ENCODE measurements at places on chromosomes 2 and 18.

DNA sequence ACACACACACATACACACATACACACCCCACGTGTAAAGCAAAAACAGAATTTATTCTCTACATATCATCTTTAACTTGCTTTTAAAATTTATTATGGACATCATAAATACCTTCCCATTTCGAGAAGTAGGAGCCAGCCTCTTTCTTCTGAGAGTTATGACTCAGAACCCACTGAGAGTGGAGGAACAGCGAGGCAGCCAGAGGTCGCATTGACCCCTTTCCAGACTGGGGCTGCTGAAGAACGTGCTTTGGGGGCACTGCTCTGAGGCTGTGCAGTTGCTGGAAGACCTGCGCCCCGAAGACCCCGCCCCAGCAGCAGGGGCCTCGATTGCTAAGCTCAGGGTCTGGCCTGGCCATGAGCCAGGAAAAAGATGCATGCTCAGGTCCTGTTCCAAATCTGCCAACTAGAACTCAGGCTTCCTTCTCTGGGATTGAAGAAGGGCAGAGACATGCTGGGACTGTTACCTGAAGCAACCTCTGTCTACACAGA, 133.8 kb upstream of the TWIST2 start:
- no peak for DNase-seq

DNA sequence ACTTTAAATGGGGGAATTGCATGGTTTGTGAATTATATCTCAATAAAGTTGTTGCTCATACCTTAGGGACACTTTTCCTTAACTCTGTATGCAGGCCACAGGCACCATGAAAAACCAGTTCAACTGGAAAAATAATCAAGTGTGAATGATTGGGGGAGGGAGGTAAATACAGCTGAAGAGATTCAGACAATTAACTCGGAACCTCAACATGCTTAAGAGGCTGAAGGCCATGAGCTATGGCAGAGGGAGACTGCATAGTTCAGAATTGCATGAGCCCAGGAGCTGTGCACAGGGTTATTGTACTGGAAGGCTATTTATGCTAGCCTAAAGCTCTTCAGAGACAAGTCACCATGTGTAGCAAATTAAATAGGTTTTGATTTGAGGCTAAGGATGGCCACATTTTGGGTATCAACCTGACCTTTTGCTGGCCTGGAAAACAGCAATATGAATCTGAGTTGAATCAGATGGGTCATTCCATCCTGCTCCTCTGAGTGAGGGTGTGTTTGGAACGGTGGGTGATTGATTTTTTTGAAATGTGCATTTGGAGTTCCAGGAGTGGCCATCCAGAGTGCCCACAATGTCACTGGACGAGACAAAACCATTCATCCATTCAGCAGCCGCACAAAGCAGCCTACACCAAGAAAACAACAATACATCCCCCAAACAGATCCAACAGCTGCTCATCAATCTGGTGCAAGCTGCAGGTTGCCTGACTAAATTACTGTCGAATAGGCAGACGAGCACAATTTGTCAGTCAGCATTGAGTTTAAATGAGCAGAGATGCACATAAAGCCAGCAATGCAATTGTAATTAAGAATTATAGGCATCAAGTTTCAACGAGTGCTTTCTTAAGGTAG, 42.5 kb downstream of the HRH4 start:
- DNase-seq, result no peak

DNA sequence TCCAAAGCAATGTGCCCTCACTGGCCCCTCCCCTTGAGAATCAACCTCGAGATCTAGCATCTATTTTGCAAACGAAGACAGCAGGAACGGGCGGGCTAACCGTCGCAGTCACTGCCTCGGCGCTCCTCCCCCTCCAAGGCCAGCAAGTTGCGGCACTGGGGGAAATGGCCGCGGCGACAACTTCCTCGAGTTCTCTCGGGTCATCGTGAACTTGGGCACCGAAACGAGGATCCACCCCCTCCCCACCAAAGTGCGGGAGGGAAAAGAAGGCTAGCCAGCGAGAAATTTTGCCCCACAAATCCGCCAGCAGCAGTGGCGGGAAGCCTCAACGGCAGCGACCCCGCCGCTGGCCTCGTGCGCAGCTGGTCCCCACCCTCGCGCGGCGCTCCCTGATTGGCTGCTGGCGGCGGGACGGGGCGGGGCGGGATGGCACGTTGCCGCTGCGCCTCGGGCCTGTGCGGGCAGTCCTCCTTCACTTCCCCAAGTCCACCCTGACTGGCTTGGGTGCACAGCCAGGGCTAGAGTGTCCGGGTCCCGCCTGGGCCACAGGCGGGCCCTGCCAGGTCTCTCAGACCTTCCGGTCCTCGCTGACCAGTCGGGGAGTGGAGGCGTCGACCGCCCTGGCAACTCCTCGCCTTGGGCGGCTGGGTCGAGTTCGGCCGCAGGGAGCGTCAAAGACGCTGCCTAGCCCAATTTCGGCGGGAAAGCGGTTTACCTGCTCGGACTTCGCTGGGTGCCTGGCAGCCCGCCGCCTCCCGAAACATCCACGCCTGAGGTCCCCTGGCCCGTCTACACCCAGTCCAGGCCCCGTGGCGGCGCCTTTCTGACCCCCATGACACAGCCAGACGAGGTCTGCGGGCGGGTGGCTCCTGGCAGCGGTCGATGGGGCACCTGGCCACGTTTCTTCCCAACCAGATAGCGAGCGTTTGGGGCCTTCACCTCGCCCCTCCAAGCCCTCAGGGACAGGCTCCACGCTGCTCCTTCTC, at the start of gene BOLL:
Gene BOLL, minus strand, starts transcription at position 364 of the 986 bp plus-strand sequence. CDS start 3,469 bp downstream, outside the sequence.
- DNase-seq, result no peak

- no peak for DNase-seq
These were observed 41.4 kb downstream of the KLHL29 start for GRCh38 chr2:23426263-23426905.

DNA sequence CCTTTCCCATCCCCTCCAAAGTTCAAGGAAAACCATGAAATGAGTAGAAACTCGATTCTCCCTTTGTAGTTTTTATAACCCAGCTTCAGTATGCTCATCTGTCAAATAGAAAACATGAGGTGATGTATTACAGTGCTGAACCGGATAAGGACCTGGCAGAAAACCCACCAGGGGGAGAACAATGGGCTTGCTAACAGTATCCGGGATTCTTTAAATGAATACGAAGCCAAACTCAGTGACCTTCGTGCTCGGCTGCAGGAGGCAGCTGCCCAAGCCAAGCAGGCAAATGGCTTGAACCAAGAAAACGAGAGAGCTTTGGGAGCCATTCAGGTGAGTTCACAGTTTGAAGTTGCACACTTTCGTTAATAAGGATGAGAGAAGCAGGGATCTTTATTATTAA, 113.6 kb upstream of the TTC39C start:
- DNase-seq, result no peak

GRCh38 chr18:78720456-78721237, 259.0 kb upstream of the SALL3 start:
- DNase-seq, result no peak

- no peak for DNase-seq
These were observed 140.1 kb downstream of the NR4A2 start for GRCh38 chr2:156192468-156192867.

- no peak for DNase-seq
These were observed 258.8 kb downstream of the GBX2 start for GRCh38 chr2:235909358-235909757.

DNA sequence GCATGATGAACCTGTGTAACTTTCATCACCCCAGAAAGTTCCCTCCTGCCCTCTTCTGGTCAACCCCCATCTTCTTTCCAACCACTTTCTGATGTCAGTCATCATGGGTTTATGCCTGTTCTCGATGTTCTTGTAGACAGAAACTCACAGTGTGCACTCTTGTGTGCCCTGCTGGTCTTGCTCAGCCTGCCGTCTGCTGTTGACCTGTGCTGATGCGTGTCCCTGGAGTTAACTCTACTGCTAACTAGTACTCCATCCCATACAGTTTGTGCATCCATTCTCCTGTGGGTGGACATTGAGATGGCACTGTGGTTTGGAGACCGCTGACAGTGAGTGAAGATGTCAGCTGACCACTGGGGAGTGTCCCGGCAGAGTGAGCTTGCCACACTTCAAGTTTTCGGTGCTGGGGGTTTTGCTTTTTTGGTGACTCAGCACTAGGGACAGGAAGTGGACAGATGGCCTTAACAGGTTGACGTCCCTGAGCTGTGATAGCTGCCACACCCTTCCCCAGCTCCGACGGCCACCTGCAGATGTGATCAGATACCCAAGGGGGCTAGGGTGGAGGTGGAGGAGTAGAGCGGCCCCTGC, 14.8 kb downstream of the KLHL29 start:
- DNase-seq, result no peak

- no peak for DNase-seq
These were observed 74.0 kb downstream of the ZNF516 start for GRCh38 chr18:76420898-76421684.

DNA sequence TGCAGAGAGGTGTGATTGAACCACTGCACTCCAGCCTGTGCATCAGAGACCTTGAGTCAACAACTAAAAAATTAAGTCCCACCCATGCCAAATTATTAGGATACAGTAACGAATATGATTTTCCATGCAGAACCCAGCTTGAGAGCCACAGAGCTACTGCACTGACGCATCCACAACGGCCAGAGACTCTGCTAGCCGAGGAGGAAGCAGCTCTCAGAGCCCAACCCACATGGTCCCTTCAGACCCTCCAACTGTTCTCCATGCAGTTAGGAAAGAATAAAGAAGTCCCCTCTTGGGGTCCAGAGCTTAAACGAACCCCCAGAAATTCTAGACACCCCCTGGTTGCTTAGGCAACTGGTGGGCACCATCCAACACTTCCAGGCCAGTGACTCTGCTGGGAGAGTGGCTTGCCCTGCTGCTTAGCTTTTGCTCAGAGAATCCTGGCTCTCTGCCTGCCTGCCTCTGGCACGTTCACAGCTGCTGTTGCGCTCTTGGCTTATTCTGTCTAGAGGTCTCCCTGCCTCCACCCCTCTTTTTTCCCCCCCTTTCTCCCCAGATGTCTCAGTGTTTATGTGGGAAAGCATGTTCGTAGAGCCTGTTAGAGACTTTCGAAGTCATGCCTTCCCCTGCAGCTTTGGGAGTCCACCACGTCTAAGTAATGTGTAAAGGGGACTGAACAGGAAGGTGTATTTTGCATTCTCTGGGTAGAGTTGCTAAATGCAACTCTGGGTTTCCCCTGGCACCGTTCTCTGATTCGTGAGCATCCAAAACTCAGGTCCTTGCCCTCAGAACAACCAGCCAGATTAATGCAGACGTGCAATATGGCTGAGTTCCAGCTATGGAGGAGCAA, 26.0 kb upstream of the SP3 start:
- DNase-seq, result no peak

DNA sequence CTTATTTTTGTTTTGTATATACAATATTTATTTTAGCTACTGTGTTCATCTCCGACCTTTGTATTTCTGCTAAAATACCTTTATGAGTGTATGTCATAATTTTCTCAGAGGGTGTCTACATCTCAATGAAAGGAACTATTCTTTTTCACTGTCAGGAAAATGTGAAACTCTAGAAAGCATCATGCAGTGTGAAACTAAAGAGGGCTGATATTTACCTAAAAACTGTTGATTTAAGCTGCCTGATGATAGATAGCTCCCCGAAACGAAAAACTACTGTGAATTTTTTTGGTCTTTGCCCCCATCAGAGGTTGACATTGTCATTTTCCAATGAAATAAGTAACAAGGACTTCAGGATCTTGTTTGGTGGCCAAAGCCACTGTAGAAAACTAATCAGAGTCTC, 38.8 kb downstream of the TMEM178A start:
- DNase-seq, result no peak

DNA sequence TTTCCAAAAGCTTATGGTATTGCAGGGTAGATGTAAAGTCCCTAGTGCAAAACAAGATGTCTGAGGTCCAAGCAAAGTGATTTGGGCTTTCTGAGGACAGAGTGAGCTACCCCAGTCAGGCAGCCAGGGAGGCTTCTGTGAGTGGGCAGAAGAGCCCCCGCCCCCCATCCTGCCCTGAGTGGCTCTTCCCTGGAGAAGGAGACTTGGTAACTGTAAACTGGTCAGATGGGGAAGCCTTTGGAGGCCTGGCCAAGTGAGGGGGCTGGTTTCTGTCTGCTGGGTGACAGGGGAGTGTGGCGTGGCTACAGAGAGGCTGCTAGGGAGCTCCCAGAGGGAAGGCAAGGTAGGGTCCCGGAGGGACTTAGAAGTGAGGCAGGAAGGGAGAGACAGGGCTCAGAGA, 181.3 kb upstream of the HAAO start:
- DNase-seq, result no peak

GRCh38 chr18:69158944-69159343, 241.7 kb upstream of the DOK6 start:
- no peak for DNase-seq

GRCh38 chr2:95277246-95277906, 3.1 kb downstream of the PROM2 start:
- no peak for DNase-seq

DNA sequence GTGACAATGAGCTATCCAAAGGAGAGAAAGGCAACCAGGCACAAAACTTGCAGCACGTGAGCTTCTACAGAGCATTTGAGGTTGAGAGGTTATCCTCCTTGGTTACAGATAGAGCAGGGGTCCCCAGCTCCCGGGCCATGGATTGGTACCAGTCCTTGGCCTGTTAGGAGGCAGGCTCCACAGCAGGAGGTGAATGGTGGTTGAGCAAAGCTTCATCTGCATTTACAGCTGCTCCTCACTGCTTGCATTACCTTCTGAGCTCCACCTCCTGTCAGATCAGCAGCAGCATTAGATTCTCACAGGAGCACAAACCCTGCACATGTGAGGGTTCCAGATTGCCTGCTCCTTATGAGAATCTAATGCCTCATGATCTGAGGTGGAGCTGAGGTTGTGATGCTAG, 57.8 kb upstream of the ST8SIA3 start:
- no peak for DNase-seq

DNA sequence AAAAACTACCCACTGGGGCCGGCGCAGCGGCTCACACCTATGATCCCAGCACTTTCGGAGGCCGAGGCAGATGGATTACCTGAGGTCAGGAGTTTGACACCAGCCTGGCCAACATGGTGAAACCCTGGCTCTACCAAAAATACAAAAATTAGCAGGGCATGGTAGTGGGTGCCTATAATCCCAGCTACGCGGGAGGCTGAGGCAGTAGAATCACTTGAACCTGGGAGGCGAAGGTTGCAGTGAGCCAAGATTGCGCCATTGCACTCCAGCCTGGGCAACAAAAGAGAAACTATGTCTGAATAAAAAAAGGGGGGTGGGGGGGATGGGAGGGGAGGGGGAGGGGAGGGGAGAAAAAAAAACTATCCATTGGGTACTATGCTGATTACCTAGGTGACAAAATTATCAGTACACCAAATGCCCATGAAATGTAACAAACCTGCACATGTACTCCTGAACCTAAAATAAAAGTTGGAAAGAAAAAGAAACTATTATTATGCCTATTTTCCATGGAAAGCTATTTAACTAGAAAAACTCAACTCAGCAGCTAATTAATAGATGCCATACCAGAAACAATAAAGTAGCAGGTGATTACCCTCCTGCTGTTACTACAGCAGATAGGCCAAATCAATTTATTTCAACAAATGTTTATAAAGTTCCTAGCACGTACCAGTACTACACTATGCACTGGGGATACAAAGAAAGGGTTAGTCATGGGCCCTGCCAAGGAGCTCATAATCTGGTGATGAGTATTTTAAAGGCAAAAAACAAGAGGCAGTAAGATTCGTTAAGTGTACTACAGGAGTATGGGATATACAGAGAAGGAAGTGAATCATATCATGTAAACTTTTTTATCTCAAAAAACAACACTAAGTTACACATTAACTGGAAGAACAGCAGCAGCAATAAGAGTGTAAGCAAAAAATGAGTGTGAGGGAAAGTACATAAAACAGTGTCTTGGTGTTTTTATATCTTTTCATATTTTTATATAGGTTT, 112.8 kb upstream of the SLC39A10 start:
- DNase-seq, result no peak

GRCh38 chr18:35458677-35459441, 38.9 kb downstream of the INO80C start:
- DNase-seq, result no peak

Measured in stimulated activated CD4-positive, alpha-beta T cell treated with anti-CD3 and anti-CD28 coated beads, Interleukin-15, amount 100 ng/mL, for 1 hour (primary cell).